Stimulated activated CD4-positive, alpha-beta T cell treated with anti-CD3 and anti-CD28 coated beads, Interleukin-1b, Interleukin-23, amount 100 ng/mL, for 1 hour (primary cell): ENCODE measurements at places on chromosomes 3 and 15.

DNA sequence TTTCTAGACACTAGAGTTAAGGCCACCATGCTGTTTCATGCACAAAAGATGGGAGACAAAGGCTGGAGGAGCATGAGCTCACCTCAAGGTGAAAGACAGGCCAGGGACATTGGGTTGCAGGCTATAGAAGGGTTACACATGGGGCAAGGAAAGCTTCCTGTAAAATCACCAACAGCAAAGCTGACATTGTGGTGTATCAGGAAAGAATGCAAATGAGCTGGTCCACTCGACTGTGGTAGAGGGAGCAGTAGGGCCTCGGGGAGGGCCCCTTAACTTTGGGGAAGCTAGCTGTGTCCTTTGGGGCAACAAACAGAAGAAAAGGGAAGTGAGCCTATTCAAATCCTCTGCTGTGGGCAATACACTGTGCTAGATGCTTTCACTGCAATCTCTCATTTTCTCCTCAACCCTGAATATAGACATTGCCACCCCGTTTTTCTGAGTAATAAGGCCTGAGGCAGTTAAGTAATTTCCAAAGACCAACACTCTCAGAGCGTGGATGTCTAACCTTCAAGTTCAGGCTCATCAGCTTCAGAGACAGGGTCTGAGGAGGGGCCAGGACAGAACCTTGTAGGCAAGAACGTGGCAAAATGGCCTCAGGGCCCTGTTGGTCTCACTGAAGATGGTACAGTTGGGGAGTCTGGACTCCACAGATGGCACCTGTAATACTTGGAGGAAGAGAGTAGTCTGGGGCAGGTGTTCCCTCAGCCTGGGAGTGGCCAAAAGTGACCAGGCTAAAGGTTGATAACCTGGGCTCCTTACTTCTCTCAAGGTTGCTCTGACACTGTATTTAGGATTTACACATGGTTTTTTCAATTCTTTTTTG is 24.1 kb downstream of the CX3CR1 start:
- DNase-seq, result no peak

DNA sequence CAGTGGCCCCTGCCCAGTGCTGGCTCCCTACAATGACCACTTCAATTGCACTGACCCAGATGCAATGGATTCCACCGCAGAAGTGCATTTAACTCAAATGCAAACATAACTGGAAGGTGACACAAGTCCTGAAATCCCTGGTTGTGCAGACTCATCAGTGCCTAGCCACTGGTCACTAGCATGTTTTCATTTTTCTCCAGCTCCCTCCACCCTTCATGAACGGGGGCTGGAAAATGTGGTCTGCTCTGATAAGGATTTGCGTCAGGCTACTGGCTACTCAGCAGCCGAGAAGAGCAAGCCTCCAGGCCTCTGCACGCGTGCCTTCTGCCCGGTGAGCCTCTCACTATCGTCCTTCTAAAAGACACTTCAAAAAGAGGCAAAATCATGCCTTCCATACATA is 27.4 kb upstream of the FURIN start:
- DNase-seq, result no peak

DNA sequence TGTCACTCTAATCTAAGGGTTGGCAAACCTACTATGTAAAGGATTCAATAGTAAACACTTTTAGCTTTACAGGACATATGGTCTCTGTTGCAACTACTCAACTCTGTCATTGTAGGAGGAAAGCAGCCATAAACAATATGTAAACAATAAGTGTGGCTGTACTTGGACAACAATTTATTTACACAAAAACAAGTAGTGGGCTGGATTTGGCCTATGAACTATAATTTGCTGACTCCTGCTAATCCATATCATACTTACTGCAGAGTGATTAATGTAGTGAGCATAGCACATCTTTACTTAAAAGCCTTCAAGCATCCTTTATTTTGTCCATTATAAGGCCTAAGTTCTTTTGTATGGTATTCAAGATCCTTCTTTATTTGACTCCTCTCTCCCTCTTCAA is 441.9 kb downstream of the ZIC1 start:
- no peak for DNase-seq

DNA sequence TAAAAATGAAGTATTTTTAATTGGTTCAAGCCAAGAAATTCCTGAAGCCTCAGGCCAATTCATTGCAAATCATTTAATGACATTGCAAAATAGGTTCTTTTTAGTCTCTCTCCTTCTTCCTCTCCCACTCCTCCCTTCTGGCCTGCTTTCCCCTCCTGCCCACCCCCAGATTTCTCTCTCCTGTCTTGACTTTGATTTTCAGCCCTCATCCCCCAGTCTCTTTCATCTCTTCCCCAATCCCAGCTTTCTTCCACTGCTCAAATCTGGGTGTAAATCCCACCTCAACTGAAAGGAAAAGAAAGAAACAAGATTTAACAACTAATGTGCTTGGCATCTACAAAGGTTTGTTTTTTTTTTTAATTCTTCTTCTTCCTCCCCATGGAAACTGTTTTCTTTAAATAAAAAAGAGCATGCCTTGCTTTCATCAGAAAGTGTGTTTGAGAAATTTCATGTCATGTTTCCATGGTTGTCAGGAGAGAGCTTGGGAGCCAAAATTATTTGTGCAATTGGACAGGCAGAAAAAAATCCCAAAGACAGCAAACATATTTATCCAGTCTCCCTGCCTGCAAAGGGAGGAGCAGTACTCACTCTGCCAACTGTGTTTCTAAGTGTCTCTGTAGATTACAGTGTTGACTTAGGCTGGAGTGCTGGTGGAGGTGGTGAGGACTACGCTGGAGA is 50.4 kb downstream of the BOC start:
- no peak for DNase-seq

- DNase-seq, result no peak
Observed at GRCh38 chr15:51672155-51672687, 9.1 kb upstream of the SCG3 start.

- DNase-seq, result no peak
Observed at GRCh38 chr15:97085731-97086130, 755.2 kb downstream of the NR2F2 start.

DNA sequence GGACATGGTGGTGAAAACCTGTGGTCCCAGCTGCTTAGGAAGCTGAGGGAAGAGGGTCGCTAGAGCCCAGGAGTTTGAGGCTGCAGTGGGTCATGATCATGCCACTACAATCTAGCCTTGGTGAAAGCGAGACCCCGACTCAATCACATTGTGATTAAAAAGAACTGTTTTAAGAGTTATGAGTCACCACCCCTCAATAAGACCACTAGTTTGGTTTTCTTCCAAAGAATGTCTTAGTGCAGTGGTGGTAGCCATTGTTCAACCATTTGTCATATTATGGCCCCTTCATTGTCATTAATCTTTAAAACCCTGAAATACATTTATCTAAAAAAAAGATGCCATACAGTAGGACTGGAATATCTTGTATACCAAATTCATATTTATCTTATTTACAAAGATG is 48.8 kb downstream of the BLM start:
- no peak for DNase-seq

- no peak for DNase-seq
Observed at GRCh38 chr15:47484059-47484458, 233.2 kb upstream of the SEMA6D start.

DNA sequence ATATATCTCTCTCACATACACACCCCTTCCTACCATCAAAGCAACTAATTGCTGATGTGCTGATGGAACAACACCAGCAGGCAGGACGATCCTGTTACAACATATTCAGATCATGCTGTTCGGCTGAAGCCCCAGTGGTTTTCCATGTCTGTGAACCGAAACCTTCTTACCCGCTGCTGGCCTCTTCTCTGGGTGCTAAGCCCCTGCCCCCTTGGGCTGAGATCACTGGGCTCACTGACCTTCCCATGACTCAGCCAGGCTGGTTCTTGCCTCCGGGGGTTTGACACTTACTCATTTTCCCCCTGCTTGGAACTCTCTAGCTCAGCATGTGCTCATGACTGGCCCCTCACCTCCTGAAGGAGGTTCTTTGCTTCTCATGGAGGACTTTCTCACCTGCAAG is 122.0 kb upstream of the RGMA start:
- no peak for DNase-seq
